Muscle of back (tissue), 13 donors: ENCODE measurements at places on chromosomes 2 and 18.

DNA sequence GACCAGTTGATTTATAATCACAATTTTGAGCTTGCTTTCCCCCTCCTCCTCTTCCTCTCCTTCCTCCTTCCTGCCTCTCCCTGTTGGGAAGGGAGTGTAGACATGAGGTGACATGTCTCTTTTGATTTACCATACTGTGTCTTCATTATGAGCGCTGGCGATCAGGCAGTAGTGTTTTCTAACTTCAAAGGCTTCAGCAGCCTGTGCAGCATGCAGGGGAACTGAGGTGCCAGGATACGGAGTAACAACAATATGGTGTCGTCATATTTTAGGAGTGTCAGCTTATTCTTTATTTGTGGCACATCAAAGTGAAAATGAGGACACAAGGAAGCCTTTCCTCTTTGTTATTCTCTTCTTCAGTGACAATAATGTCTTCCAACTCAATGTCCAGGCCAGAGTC is 864.2 kb downstream of the SLC4A3 start:
- DNase-seq, result no peak

- DNase-seq, result no peak
Observed at GRCh38 chr2:171407030-171407675, 26.6 kb downstream of the METTL8 start.

GRCh38 chr18:41939326-41939725 is 15.7 kb upstream of the PIK3C3 start:
- DNase-seq, result no peak

DNA sequence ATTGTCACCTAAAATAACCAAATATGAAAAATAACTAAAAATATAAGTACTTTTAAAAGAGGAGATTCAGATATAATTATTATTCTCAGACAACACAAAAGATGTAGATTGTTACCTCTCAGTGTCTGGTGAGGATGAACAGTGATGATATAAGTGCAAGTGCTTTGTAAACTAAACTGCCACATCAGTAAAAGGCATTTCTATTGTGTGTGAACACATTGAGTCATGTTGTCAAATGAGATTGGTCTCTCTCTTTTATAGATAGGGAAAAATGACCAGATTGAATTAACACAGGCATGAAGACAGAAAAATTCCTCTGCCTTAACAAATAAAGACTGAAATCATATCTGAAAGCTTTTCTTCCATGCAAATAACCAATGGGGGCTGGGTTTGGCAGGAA is 182.4 kb upstream of the TMEFF2 start:
- DNase-seq, result no peak

GRCh38 chr2:119857742-119858141 is 98.0 kb downstream of the PTPN4 start:
- no peak for DNase-seq

GRCh38 chr2:119402106-119402505 is 29.5 kb upstream of the TMEM37 start:
- DNase-seq, result no peak

- peak; percentile 25 for DNase-seq
Observed at GRCh38 chr18:68667121-68667520, 47.8 kb downstream of the TMX3 start.

DNA sequence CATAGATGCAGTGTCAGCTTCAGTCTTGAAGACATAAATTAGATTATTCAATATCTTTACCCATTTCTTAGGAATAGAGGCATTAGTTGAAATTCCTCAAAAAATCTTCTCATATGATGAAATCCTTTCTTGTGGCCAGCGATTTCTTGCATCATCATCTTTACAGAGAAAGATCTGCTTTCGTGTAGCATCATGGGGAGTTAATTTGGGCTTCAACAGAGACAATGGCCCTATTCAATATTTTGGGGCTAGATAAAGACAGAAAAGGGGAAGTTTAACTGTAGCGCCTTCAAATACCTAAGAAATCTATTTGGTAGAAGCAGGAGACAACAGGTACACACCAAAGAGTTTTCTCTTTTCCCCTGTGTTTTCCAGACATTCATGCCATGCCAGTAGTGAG is 73.8 kb downstream of the TGFA start:
- DNase-seq, result no peak

- no peak for DNase-seq
Observed at GRCh38 chr2:177832611-177833433, 239.8 kb downstream of the PDE11A start.

DNA sequence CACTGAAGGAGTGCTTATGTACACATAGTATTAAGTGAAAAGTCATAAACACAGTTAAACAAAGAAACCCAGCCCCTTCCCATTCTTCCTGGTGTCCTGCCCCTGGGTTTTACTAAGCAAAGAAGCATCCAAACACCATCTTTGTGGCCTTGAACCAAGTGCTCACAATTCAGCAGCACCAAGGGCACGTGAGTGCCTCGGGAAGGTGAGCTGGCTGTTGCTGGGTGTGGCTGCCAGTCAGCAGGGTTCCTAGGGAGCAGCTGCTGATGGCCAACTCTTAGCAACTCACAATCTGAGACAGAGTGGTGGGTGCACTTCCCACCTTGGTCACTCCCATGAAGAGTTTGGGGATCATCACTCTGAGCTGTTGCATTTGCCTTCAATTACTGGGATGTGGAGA is 97.7 kb upstream of the PGAP1 start:
- no peak for DNase-seq

DNA sequence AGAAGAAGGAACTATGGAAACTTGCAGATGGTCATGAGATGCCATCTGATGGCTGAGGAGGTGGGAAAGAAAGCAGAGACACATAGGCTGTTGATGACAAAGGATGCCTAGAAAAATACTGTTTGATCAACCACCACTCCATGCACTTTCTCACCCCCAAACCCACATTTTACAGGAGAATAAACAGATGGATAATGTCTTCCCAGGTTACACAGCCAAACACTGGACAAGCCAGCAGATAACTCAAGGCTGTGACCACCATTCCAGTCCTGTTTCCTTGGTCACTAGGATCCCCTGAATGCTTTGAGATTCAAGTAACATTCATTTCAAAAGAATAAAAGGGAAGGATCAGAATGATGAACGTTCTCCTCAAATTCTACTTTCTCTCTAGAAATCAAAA is 733.0 kb upstream of the SOX11 start:
- DNase-seq, result no peak

DNA sequence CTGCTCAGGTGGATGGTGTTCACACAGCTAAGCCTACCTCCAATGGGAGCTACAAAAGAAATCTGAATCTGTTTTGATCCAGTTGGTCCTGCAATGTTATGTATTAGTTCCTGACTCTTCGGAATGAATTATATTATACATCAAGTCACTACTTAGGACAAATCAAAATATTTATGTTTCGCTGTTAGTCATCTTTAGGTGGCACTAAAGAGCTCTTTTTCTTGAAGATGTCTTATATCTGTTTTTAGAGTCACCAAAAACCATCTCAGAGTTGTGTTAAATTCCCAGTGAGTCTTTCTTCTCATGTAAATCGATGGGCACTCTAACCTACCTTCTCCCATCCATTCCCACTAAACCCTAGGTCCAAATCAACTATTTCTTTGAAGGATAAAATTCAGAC is 2.2 kb downstream of the DNER start:
- DNase-seq, result no peak

DNA sequence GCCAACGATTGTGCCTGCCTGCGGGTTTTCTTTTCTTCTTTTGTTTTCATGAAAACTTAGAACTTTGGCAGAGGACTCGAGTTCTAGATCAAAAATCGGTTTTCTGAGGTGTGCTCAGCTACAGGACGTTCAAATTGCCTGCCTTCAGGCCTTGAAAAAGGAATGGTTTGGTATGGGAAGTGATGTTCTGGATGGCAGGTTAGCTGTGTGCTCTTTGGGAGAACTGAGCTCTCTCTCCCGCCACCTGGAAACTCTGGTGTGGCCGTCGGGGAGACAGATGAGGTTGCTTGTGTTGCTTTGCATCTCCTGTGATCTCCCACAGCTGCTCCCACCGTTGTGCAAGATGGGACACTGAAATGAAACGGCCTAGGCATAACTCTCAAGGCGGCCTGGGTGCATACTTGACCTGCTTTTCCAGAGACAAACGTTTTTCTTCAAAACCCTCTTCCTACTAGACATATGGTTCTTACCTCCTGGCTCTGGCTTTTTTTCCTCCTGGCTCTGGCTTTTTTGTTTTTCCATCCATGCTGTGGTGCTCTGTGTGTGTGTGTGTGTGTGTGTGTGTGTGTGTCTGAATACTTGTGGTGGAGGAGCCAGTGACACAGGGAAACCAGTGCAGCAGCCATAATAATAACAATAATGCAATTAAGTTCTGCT is 2.0 kb downstream of the FMNL2 start:
- peak; percentile 44 for DNase-seq

DNA sequence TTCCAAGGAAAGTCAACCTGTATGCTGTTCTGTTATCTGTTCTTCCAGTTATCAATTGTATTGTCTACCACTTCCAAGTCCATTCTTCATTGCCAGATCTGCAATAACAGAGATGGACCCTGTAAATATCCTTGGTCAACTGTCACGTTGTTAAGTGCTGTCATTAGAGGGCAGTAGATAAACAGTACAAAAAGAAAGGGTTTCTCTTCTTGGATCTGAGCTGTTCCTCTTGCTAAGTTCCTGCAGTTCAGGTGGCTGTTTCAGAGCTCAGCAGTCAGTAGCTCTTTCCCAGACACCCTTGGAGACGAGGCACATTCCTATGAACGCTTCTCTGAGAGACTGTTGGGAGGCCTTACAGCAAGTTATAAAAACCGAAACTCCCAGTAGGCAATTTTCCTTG is 957.1 kb upstream of the CHAC2 start:
- DNase-seq, result peak; percentile 4

GRCh38 chr18:37659906-37660305 is 94.3 kb upstream of the CELF4 start:
- DNase-seq, result no peak

GRCh38 chr18:78085241-78086185 is 835.9 kb downstream of the GALR1 start:
- no peak for DNase-seq

DNA sequence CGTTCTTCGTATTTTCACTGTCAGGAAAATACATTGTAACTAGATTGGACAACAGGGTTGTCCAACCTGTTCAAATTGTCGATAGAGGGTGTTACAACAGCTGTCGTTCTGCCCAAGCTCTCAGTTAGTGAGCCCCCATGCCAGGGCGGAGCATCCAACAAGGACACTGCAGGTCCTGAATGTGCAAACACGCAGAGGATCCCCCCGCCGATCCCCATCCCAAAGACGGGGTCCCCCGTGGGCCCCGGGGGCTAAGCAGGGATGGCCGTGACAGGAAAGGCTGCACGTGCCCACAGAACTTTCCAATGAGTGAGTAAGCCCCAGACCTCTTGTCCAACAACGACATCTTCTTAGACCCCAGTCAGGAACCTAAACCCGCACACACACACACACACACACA is 140.8 kb downstream of the PXDN start:
- no peak for DNase-seq

DNA sequence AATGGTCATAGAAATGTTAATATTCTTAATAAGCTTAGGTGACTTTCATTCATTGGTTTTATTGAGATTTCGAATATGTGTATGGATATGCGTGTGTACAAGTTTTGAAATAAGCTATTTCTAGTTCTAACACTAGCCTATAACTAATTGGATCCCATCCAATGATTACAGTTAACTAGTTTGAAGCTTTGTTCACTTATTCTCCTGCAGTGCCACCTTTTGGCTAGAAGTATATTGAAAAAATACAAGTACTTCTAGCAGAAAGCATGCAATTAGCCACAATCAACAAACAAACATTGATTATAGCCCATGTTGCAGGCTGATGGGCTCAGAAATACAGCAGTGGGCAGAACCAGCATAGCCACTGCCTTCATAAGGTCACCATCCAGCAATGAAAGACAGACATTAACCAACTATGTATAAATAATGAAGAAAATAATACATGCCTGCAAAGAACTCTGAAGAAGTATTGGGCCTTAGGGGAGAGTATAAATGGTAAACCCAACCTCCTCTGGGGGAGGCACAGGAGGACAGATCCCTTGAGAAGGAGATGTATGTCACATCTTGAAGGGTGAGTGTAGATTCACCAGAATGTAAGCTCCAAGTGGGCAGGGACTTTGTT is 5.1 kb upstream of the PIEZO2 start:
- no peak for DNase-seq

GRCh38 chr18:3631887-3632286 is 181.9 kb downstream of the TGIF1 start:
- no peak for DNase-seq

DNA sequence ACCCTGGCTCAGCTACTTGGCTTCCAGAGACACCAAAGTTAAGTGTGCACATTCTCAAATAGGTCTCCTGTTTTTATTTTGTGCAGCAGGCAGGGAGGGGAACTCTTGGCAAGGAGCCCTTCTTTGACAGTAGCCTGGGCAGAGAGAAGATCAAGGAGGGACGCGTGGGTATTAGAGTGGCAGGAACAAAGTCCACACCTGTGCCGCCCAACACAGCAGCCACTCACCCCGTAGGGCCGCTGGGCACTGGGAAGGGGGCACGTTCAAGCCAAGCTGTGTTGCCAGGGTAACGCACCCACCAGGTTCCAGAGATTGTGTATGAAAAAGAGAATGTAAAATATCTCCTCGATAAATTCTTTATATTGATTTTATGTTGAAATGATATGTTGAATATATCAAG is 229.3 kb upstream of the AGAP1 start:
- DNase-seq, result no peak

GRCh38 chr2:120132190-120132589 is 91.0 kb downstream of the TMEM185B start:
- DNase-seq, result peak; percentile 9

- no peak for DNase-seq
Observed at GRCh38 chr18:79522451-79523205, 126.9 kb downstream of the NFATC1 start.

DNA sequence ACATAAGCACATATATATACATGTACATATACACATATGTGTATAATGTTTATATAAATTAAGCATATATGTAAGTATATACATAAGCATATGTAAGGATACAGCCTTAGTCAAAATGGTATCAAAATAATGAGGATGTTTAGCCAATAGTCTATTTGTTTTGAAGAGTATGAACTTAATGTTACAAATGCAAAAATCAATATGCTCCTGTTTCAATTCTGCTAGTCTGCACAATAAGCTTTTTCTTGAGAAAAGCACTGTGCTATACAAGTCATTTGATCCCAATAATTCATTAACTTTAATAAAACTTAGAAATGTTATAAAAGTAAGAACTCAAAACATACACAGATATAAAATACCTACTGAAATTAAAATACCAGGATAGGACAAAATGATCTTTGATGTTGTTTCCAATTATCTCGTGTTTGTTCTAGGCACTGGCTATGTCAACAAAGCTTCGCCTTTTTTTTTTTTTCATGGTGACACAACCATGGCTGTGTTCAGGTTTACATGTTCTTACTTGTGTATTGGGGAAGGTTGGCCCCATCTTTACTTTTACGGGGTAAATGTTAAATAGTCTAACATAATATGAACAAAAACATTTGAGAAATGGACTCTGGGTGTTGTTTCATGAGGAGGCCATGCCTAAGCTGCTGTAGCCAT is 271.1 kb upstream of the CDH19 start:
- DNase-seq, result no peak
